ENCODE measurements at places on chromosomes 3 and 15. TPM values are rescaled to one million over a fixed set of nuclear protein-coding genes. Genes with fewer than 3 reads are reported as not detected.

The CSPG5 gene
- 1.3 TPM for total RNA-seq

The ADGRG7 gene
- total RNA-seq = not detected

The TUSC2 gene
- 33.3 TPM for total RNA-seq

The PP2D1 gene
- not detected for total RNA-seq

The RBP2 gene
- total RNA-seq = not detected

The LSMEM2 gene
- total RNA-seq = not detected

The CADM2 gene
- 0.23 TPM for total RNA-seq

The CCK gene
- 1.4 TPM for total RNA-seq

The TFRC gene
- total RNA-seq = 101 TPM

The GOLGA6A gene
- not detected for total RNA-seq

The SI gene
- total RNA-seq = not detected

The RTP3 gene
- not detected for total RNA-seq

The UPK1B gene
- 12.8 TPM for total RNA-seq

The CCDC54 gene
- not detected for total RNA-seq

The HCLS1 gene
- total RNA-seq = 0.13 TPM

The LINGO1 gene
- 8.4 TPM for total RNA-seq

The ZFYVE19 gene
- 18.5 TPM for total RNA-seq

All from A549 treated with DMSO at 1 μM for 4 hours (cell line).